ENCODE measurements at places on chromosomes 5 and 9. TPM values are rescaled to one million over a fixed set of nuclear protein-coding genes. Genes with fewer than 3 reads are reported as not detected.

Gene TMEM215
- total RNA-seq = not detected

Gene HK3
- total RNA-seq = 26.1 TPM

DNA sequence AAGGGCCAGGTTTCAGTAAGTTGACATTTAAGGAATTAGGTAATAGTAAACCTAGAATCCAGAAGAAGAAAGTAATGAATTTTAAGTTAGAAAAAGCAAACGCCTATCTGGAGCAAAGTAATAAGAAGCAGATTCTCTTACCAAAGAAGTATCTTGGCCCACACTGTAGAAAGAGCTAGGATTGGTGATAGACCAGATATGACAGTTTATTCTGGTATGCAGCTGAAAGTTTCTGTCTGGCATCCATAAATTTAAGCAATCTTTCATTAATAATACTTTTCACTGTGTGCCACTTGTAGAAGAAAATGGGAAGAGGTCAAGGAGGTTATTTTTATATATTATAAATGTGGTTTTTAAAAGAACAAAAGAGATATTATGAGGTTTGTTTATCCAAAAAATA lies 3.0 kb downstream of the RECK start:
- H3K36me3 ChIP-seq = no peaks in the 10 kb centered on the region
- H3K4me1 ChIP-seq = peaks cover 48% of the 10 kb centered on the region
- H3K27ac ChIP-seq = no peak overlapping the region
- no peak for DNase-seq
- no peak overlapping the region for H3K4me3 ChIP-seq
- no peaks in the 10 kb centered on the region for H3K27me3 ChIP-seq

DNA sequence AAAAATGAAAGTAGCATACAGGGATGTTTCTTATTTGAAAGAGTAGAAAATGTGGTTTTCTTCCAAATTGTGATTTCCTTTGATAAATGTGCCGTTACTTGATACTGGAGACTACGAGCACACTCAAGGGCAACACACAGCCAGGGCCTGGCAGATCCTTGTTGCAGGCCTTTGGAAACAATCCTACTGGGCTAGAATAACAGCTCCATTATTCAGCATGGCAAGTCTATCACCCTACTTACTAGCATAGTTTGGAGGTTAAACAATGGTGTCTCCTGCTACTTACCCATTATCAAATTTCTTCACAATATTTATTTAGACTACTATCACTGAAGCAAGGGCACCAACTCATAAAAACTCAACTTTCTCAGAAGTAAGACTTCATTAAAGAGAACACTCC lies 140.8 kb upstream of the ZNF608 start:
- H3K4me1 ChIP-seq = peaks cover 8% of the 10 kb centered on the region
- no peaks in the 10 kb centered on the region for H3K27me3 ChIP-seq
- H3K27ac ChIP-seq = no peak overlapping the region
- H3K36me3 ChIP-seq = no peaks in the 10 kb centered on the region
- no peak for DNase-seq

DNA sequence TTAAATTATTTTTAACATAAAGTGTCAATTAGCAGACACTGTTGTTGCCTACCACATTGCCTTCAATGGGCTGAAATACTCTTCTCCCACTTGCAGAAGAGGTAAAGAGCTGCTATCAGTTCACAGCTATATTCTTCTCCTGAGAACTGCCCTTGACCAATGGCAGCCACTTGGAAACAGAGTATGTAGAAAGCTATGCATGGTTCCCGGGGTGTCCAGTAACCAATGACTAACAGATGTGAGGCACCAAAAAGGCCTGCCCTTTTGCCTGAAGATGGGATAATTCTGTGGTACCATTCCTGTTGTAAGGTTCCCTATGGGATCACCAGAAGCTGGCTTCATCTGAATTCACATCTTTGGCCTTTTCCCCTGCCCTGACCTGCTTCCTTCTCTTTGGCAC lies 181.4 kb upstream of the MAP3K1 start:
- no peak overlapping the region for H3K4me3 ChIP-seq
- no peaks in the 10 kb centered on the region for H3K27me3 ChIP-seq
- no peaks in the 10 kb centered on the region for H3K4me1 ChIP-seq
- no peak overlapping the region for H3K27ac ChIP-seq
- no peak for DNase-seq

GRCh38 chr5:162160401-162160800 lies 92.8 kb downstream of the GABRG2 start:
- no peak for DNase-seq
- H3K4me3 ChIP-seq = no peak overlapping the region
- H3K36me3 ChIP-seq = no peaks in the 10 kb centered on the region
- no peaks in the 10 kb centered on the region for H3K4me1 ChIP-seq
- H3K27me3 ChIP-seq = no peaks in the 10 kb centered on the region

DNA sequence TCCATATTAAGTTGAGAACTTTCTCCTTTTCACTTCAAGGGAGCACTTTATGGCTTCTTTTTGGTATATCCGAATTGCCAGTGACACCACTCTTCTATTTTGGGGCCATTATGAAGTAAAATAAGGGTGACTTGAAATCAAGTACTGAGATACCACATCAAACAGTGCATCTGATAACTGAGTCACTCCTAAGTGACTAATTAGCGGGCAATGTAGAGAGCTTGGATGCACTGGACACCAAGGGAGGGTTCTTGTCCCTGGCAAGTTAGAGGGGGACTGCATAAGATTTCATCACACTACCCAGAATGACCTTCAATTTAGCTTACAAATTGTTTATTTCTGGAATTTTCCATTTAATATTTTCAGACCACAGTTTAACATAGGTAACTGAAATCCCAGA lies 813.9 kb upstream of the CDH10 start:
- H3K27me3 ChIP-seq = no peaks in the 10 kb centered on the region
- no peaks in the 10 kb centered on the region for H3K36me3 ChIP-seq
- no peak overlapping the region for H3K4me3 ChIP-seq
- H3K27ac ChIP-seq = no peak overlapping the region
- DNase-seq = no peak
- H3K4me1 ChIP-seq = no peaks in the 10 kb centered on the region
